Activated naive CD8-positive, alpha-beta T cell treated with anti-CD3 and anti-CD28 coated beads for 36 hours (primary cell): ENCODE measurements at places on chromosomes 4 and X.

GRCh38 chr4:8897251-8898167, 25.9 kb upstream of the HMX1 start:
- peaks cover 30% of the 10 kb centered on the region for H3K27me3 ChIP-seq
- no peak overlapping the region for H3K4me3 ChIP-seq
- H3K27ac ChIP-seq, result no peak overlapping the region
- no peak for DNase-seq
- no peaks in the 10 kb centered on the region for H3K36me3 ChIP-seq

- no peaks in the 10 kb centered on the region for H3K4me1 ChIP-seq
- H3K36me3 ChIP-seq, result no peaks in the 10 kb centered on the region
- no peak overlapping the region for H3K4me3 ChIP-seq
These were observed 261.6 kb downstream of the SPATA18 start for GRCh38 chr4:52312722-52313121.

DNA sequence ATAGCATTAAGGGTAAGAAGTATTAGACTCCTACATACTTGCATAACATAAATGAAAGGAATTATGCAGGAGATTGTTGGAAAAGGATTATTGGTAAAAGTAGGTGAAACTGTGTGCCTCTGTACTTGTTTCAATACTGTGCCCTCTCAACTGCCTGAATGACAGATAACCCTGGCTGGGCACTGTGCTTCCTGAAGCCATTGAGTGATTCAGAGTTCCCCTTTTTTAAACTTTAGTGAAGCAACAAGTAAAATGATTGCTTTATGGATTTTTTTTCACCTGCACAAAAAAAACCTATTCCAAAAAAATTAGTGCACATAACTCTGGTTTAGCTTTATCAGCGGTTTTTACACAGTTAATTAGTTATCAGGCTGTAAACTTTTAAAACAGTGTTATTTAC, 204.8 kb downstream of the TRAM1L1 start:
- H3K4me1 ChIP-seq, result no peaks in the 10 kb centered on the region
- no peak for DNase-seq
- no peak overlapping the region for H3K4me3 ChIP-seq

DNA sequence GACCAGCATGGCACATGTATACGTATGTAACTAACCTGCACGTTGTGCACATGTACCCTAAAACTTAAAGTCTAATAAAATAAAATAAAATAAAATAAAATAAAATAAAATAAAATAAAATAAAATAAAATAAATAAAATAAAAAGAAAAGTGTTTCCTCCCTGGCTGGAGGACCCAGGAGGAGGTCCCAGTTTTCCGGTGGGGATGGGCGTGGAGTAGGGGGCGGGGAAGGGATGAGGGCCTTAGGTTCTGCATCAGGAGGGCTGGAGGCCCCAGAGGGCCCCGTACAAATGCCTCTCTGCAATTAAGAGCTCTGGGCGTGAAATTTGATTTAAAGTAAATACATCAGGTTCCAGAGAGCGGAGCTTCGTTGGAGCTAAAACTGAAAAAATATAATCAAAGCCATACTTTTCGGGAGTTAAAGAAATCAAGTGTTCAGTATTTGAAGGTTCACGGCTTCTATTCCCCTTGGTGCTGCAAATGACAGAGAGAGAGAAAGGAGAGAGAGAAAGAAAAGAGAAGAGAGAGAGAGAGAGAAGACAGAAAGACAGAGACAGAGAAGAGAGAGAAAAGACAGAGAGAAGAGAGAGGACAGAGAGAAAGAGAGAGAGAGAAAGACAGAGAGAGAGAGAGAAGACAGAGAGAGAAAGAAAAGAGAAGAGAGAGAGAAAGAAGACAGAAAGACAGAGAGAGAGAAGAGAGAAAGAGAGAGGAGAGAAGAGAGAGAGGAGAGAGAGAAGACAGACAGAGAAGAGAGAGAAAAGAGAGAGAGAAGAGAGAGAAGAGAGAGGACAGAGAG, 8.7 kb upstream of the SHOX start:
- no peak overlapping the region for H3K27ac ChIP-seq
- peaks cover 79% of the 10 kb centered on the region for H3K27me3 ChIP-seq
- no peak for DNase-seq
- H3K4me1 ChIP-seq, result peaks cover 5% of the 10 kb centered on the region
- H3K36me3 ChIP-seq, result no peaks in the 10 kb centered on the region
